Fibroblast of villous mesenchyme (primary cell): ENCODE measurements at places on chromosomes 5 and 9. TPM values are rescaled to one million over a fixed set of nuclear protein-coding genes. Genes with fewer than 3 reads are reported as not detected.
A peak's percentile ranks its signal among the peaks of the same experiment; 100 is the strongest.

- no peak for DNase-seq
Observed at GRCh38 chr5:125262782-125263181, 516.3 kb upstream of the ZNF608 start.

DNA sequence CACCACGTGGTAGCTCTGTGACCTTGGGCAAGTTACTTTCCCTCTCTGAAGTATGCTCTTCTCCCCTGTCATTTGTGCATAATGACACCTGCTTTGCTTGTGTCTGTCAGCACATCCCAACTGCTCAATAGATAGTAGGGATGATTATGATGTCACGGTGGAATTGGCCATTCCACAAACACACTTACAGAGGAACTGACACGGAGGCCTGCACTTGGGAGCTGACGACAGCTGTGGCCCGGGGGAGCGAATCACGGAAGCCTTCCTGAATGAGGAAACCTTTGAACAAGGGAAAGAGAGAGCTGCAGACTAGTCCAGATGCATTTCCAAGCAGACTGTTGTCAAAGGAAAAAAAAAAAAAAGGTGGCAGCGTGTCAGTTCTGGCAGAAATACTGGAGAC, 21.0 kb downstream of the TLX3 start:
- no peak for DNase-seq

DNA sequence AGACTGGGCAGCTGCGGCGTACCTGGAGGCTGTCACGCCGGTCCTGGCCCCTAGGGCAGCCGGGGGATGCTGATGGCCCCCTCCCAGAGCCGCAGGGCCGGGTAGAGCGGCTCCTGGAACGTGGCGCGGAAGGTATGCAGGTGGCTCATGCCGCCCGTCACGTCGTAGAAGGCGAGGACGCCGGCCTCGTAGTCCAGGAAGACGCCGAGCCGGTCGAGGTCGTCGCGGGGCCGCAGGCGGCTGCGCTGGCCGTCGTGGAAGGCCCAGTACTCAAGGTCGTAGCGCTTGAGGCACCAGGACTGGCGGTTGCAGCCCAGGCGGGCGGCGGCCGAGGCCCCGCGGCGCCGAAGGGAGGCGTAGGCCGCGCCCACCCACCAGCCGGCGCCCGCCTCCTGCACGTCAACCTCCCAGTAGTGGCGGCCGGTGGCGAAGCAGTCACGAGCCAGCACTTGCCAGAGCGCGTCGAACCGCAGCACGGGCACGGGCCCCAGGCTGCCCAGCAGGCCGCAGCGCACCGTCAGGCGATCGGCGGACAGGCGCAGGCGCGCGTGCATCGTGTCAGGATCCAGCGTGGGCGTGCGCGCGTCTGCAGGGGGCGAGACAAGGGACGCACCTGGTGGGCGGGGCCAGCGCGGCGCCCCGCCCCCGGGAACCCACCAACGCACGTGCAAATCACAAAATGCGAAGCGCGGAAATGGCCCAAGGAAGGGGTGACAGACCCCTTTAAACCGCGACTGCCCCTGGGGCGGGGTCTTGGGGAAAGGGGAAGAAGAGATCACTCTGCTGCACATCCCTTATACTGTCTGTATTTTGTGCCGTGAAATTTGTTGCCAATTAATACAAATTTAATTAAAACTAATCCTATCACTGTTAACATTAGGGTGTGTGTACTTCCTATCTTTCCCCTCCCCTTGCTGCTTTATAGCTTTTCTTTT, 31.2 kb downstream of the NANS start:
- DNase-seq, result peak; percentile 49

- peak; percentile 63 for DNase-seq
Observed at GRCh38 chr9:34254141-34254913, 74.7 kb downstream of the KIF24 start.

KLF4 gene
- 2.6 and 3.5 TPM in 2 replicates for total RNA-seq

CTSV gene
- total RNA-seq, result 0.32 and 0.43 TPM in 2 replicates

PLPP7 gene
- 8.2 and 10.0 TPM in 2 replicates for total RNA-seq

CREB3 gene
- 107 and 126 TPM in 2 replicates for total RNA-seq
